ENCODE measurements at places on chromosomes 7 and 10.

GRCh38 chr7:151025924-151026671 lies 1.8 kb upstream of the ATG9B start:
- no peak for DNase-seq

DNA sequence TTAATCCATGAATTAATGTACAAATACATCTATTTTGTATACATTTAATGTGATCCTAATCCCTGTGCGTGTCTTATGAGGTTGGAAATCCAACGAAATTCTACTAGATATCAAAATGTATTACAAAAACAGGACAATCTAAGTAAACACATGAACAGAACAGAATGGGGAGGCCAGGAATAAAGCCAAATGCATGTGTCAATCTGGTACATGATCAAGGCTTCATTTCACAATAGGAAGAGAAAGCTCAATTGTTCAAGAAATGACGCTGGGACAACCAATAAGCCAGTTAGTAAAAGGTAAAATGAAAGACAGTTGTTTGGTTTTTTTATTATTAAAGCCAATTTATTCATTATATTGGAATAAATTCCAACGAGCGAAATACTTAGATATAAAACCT lies 83.0 kb downstream of the COL13A1 start:
- DNase-seq, result no peak

DNA sequence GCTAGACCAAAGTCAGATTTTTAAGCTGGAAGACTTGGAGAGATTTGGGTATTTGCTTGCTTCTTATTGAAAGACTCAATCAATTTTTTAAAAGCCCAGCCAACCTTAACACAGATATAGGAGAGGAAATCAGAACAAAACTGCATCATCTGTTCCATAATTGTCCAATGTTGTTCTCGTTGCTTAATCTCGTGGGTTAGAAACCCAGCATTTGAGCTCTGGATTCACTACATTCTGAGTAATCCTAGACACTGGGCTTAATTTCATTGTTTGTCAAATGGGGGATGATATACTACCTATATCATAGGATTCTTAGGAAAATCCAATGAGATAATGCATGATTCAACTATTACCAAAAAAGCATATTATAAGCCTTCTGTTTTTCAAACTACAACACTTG lies 48.9 kb downstream of the CALD1 start:
- no peak for DNase-seq

DNA sequence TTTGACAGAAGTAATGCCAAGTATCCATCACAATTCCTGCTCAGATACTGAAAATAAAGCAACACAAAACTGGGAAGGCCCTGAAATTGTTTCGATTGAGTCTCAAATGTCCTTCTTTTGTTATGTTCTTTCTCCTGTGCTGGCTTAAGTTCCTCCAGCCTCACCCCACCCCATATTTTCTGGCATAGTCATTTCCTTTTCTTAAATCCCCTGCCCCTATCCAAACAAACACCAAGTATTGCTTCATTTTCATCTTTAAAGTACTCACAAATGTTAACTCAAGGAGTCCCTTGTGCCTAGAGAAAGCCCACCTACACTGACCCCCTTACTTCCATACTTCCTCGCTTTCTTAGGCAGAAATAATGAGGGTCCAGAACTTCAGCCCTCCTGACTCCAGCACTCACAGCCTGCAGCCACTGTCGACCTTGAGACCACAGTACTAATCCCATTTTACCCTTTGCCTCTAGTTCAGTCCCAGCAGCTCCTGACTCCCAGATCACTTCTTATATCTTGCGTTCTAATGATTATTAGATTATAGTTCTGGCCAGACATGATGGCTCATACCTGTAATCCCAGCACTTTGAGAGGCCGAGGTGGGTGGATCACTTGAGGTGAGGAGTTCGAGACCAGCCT lies 73.2 kb upstream of the ST8SIA6 start:
- no peak for DNase-seq

GRCh38 chr10:7558036-7558435 lies 108.7 kb downstream of the ITIH5 start:
- no peak for DNase-seq

- no peak for DNase-seq
Observed at GRCh38 chr7:30684351-30684750, 2.1 kb upstream of the CRHR2 start.

DNA sequence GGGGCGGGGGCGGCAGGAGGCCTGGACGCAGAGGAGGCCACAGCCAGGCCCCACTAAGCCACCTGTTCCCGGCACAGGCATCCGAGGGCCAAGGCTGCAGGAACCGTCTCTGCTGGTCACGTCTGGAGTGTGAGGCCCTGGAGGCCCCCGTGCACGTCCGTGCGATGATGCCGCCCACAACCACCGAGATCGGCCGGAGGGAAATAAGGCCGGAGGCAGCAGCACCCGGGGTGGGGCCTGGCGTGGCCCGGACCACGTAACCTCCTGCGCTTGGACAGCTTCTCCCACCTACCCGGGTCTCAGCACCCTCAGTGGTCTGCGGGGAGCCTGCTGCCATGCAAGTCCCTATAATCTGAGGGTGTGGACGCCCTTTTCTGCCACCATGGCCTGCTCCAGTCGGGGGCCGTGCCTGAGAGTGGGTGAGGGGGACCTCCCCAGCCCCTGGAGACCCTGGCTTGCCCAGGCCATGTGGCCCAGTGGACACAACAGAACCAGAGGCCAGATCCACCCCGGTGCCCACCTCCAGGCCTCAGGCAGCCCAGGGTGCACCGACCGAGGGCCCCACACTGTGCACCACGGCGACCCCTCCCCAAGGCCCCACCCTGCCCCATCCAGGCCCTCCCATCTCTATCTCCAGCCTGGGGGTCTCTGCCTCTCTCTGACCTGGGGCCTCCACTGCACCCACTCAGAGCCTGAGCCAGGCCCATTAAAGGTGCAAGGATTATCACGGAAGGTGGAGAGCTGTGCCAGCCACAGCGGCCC lies 83.1 kb downstream of the PDGFA start:
- no peak for DNase-seq

DNA sequence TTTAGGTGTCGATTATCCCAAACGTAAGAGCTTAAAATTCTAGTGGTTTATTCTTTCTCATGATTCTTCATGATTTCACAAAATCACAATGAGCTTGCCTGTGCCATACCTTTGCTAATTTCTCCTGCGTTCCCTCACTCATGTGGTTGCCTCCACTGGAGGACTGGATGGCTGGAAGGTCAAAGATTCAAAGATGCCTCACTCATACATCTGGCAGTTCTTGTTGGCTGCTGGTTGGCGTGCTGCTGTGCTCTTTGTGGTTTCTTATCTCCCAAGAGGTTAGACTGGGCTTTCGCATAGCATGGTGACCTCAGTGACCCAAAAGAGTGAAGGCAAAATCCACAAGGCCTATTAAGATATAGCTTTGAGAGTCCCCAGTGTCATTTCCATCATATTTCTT lies 877.6 kb upstream of the AUTS2 start:
- no peak for DNase-seq

- DNase-seq, result no peak
Observed at GRCh38 chr10:109126016-109126415, 797.3 kb downstream of the XPNPEP1 start.

Data from activated CD8-positive, alpha-beta memory T cell treated with anti-CD3 and anti-CD28 coated beads for 1 hour (primary cell).